ENCODE measurements at places on chromosomes 6 and 20.

DNA sequence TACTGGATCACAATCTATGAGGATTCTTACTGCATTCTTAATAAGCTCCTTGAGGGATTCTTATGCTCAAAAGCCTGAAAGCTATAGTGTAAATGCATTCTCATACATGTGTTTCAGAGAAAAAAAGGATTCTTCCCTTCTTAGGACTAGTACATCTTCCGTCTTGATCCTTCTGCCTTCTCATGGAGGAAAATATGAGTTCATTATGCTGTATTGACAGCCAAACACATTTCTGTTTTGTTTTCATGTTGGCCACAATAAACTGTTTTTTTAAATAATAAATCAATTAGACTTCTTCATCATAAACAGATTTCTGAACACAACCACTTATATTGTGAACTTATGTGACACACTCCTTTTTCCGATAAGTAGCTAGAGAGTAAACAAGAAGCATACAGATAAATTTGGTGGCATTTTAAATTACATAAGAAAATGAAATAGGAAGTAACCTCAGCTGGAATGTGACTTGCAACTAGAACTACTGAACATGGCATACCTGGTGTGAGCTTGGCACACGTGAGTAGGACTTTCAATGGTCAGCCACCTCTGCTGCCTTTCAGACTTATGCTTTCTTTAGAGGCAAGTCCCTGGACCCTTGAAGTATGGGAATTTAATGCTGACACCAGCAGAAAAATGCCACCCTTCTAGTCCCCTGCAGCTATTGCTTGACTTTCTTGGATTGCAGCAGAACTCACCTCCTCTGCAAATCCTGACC is 350.4 kb downstream of the BCKDHB start:
- no peak for DNase-seq

- DNase-seq = no peak
Observed at GRCh38 chr6:154408891-154409500, 52.4 kb upstream of the IPCEF1 start.

DNA sequence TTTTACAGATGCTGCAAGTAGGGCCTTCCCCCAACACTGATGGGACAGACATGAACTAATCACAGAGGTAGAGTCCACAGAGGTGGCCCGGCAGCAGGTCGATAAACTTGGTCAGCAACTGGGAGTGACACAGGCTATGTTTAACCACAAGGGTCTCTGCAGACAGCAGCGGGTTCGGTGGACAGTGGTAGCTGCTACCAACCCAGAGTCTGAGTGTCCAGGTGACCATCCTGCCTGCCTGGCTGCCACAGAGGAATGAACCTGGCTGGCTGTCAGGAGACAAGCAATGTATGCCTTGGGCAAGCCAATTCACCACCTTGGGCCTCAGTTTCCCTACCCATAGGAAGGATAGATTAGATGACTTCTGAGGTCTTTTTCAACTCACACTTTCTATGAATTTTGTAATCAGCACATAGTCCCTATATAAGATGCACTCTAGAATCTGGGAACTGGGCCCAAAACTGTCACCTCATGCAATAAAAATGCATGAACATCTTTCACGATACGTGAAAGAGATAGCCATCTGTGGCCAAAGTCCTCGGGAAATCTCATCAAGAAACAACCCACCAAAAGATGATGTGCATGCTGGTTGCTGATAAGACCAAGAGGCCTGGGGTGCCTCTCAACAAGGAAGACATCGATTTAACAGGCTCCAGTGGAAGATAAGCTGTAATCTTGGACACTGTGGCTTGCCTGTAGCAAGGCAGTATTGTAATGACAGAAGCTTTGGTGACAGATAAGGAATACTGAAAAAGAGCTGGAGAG is 30.5 kb downstream of the MDGA1 start:
- no peak for DNase-seq

GRCh38 chr6:82363428-82364086 is at the start of gene TPBG:
Gene TPBG, plus strand, starts transcription at chr6:82363817. Its CDS starts 1,145 bp downstream, at chr6:82364962.
- peak; percentile 4 for DNase-seq

DNA sequence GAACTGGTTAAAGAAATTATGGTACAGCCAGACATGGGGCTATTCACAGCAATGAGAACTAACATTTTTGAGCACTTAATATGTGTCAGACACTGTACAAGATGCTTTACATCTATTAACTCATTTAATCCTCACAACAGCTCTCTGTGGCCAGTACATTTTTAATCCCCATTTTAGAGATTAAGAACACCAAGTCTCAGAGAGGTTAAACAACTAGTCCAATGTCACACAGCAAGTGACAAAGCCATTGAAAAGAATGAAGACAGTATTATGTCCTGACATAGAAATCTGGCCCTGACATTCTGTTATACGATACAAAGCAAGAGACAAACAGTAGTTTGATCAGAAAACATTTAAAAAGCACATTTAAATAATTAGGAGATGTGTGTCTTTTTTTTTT is 3.8 kb upstream of the CSNK2A1 start:
- DNase-seq = no peak

DNA sequence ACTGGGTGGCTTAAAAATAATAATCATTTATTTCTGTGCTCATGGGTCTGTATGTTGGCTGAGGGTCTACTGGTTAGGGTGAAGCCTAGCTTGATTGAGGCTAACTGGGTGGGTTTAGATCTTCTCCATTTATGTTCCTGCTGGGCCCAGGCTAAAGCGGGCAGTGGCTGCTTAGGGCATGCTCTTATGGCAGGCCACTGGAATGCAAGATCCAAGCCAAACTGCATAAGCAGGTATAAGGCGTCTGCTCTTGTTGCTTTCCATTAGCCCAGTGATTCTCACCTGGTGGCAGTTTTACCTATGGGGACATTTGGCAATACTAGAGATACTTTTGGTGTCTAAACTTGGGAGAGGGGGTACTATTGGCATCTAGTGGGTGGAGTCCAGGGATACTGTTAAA is 44.5 kb downstream of the QKI start:
- no peak for DNase-seq

DNA sequence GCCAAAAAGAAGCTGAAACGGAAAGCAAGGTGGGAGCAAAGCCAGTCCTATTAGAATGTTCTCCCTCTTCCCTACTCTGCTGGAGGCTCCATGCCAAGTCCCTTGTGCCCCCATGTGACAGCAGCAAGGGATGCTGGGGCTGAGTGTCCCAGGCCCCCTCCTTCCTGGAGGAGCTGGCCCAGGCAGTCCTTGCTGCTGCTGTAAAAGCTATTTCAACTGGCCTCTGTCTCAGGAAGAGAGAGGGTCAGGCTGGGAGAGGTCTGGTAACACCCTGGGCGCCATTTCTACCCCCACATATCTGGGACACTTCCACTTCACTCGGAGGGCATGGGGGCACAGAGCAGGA is 25.0 kb downstream of the TTBK1 start:
- DNase-seq = no peak

Measured in stimulated activated CD4-positive, alpha-beta T cell treated with anti-CD3 and anti-CD28 coated beads, Interleukin-4, amount 100 ng/mL, for 24 hours (primary cell).